ENCODE measurements at places on chromosomes 3 and 15. TPM values are rescaled to one million over a fixed set of nuclear protein-coding genes. Genes with fewer than 3 reads are reported as not detected.

Gene TMEM158
- 95.1 TPM for total RNA-seq

Gene AMIGO3
- total RNA-seq: 1.0 TPM

Gene TRPM7
- total RNA-seq: 27.7 TPM

Gene KCNH8
- not detected for total RNA-seq

Gene SCG5
- 0.76 TPM for total RNA-seq

Gene EOMES
- 0.09 TPM for total RNA-seq

Gene BRK1
- total RNA-seq: 146 TPM

Gene GJD2
- not detected for total RNA-seq

Gene OR4F6
- not detected for total RNA-seq

Gene RAD51
- 15.7 TPM for total RNA-seq

Gene LMOD3
- total RNA-seq: not detected

Gene BUB1B
- 73.0 TPM for total RNA-seq

Gene EFCC1
- total RNA-seq: 0.29 TPM

Gene LRCH3
- 23.8 TPM for total RNA-seq

Gene TNFAIP8L3
- 0.07 TPM for total RNA-seq

Gene XCR1
- not detected for total RNA-seq

Gene CYP1A2
- total RNA-seq: not detected

Gene CELSR3
- total RNA-seq: 5.8 TPM

Gene OCA2
- not detected for total RNA-seq

Gene INKA1
- 2.8 TPM for total RNA-seq

Gene CGNL1
- total RNA-seq: 4.7 TPM

Gene PLA2G4F
- total RNA-seq: not detected

Gene HACL1
- 35.8 TPM for total RNA-seq

Gene NR2F2
- 16.2 TPM for total RNA-seq

Gene HES1
- total RNA-seq: 4.5 TPM

Gene HTR3E
- total RNA-seq: not detected
